Stimulated activated CD4-positive, alpha-beta T cell treated with anti-CD3 and anti-CD28 coated beads, Interleukin-2, amount 100 ng/mL, for 4 hours (primary cell): ENCODE measurements at places on chromosomes 16 and 17.

DNA sequence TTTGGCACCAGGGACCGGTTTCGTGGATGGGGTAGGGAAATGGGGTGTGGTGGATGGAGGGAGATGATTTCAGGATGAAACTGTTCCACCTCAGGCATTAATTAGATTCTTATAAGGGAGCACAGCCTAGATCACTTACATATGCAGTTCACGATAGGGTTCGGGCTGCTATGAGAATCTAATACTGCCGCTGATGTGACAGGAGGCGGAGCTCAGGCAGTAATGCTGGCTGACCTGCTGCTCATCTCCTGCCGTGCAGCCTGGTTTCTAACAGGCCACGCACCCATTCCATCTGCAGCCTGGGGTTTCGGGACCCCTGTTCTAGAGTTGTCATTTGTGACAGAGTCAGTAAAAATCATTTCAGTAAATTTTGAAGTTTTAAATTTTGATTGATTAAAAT, 99.7 kb downstream of the CHD9 start:
- DNase-seq, result no peak

- DNase-seq, result no peak
Measured at GRCh38 chr16:10547708-10548107, 32.7 kb downstream of the EMP2 start.

DNA sequence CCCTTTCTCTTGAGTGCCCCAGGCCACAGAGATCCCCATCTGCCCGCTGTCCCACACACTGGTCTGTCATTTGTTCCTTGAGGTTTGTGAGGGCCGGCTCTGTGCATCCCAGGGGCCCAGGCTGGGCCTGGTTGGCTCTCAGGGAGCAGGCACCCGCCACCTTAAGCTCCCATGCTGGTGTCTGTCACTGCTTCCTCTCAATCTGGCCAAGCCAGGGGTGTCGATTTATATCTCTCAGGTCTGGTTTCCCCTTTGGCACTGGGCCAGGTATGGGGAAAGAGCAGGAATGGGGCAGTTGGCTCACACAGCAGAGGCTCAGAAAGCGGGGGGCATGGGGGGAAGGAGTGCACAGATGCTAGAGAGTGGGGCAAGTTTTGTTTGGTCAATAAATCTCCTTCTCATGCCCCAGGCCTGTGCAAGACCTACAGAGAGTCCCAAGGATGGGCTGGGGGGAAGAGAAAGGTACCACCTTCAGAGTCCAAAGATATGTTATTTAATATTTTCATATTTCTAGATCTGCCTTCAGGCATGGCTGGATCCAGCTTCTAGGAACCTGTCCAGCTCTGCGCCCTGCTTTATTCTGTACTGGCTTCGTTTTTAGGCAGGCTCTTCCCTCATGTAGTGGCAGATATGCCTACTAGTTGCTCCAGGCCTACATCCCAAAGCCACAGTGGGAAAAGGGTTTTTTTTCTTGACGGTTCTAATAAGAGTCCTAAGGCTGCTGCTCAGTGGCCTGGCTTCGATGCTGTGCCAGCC, 34.3 kb downstream of the IL4R start:
- DNase-seq, result no peak

GRCh38 chr17:4310354-4311060, 46.7 kb upstream of the ANKFY1 start:
- no peak for DNase-seq

DNA sequence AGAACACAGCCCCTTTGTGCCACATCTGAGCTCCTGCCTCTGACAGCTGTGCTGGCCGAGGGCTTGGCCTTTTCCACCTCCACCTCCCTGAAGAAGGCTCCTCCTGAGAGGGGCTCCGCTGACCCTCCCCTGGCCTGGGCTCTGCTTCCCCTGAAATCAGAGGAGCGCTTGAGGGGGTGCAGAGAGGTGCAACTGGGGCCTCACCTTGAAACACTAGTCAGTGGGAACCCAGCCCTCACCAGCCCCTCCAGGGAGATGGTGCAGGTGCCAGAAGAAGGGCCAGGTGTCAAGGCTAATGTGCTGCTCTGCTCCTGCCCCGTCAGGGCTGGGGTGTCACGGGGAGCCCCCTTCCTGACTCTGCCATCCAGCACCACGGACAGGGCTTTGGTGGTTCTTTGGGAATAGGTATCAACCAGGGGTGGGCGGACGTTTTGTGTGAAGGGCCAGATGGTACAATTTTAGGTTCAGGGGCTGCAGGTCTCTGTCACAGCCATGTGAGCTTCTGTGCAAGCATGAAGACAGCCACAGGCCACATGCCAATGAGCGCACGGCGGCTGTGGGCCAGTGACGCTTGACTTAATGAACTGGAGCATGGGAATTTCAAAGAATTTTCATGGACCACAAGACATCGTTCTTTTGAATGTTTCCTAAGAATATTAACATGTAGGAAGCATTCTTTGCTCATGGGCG, 2.1 kb upstream of the ZG16B start:
- no peak for DNase-seq

DNA sequence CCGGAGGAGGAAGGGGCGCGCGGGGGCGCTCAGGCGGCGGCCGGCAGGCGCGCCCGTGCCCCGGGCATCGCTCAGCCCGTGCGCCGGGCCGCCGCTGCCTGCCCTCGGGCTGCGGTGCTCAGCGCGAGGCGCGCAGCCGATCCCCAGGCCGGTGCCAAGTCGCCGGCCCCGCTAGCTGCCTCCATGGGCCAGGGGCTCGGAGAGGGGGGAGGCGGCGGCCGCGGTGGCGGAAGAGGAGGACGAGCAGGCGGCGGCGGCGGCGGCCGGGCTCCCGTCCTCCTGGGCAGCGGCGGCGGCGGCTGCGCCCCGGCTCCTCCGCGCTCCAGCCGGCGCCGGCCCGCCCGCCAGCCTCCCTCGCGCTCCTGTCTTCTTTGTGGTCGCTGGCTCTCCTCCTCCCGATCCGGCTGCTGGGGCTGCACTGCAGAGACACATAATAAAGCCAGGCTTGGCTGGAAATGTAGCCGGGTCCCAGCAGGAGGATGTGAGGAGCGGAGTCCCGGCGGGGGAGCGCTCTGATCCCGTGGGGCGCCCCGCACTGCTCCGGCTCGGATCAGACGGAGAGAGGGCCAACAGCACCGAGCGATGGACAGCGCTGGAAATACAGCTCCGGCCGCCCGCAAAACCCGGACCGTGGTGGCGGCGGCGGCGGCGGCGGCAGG, 889 bp upstream of the ZNF423 start:
- no peak for DNase-seq
